ENCODE measurements at places on chromosomes 1 and 21.

- DNase-seq, result no peak
Measured at GRCh38 chr1:77143529-77144121, 75.6 kb downstream of the PIGK start.

- DNase-seq, result no peak
Measured at GRCh38 chr21:45727390-45727789, 83.9 kb downstream of the PCBP3 start.

- no peak for DNase-seq
Measured at GRCh38 chr21:46441961-46442498, 16.7 kb upstream of the DIP2A start.

DNA sequence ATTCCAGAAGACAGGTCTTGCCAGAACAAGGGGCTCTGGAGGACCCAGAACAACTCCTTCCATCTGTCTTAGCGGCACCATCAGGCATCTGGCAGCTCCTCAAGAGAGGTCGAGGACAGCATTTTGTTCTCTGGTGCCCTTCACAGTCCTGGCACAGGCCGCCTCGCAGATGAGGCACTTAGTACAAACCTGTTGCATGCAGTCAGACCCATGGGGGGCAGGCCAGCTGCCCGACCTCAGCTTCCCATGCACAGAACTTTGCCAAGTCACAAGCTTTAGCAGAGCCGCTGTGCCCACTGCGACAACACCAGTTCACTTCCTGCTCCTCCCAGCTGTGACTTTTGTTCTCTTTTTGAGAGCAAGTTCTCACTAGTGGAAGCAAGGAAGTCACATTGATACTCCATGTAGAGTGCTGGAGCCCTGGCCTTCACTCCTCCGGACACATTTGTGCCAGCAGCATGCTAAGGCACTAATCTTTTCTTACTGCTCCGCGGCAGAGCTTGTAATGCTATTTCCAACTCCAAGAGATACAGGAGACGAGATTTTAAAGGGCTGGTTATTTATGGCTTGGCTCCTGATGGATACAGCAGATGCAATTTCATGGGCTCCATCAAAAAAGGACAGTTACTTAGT, 44.6 kb downstream of the HMGB4 start:
- no peak for DNase-seq

DNA sequence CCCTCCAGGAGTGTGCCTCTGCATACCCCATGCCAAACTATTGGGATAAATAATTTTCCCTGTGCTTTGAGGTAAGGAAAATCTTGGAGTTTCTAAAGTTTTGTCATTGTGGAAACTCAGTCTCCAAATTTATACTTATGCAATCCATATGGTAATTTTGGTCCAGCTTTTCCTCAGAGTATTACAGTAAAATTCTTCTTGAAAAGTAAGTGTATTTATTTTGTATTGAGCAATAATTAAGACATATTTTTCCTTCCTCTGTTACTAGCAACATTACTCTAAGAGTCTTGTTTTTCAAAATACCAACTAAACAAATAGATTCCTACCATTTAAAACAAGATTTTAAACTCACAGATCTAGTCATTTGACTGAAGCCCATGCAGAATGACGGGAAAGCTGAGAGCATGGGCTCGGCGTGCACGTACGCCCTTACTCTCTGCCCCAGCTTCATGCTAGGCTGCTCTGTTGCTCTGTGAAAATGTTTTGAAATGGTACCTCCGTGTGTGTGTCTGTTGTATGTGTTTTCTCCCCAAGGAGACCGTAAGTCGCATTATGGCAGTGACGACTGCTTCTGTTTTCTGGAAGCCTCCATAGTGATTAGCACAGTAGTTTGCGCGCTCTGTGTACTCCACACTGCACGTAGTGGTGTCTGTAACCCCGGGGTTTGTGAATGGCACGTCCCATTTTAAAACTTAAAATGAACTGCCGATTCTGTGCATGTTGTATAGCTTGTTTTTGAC, 165.3 kb downstream of the SDCCAG8 start:
- no peak for DNase-seq

DNA sequence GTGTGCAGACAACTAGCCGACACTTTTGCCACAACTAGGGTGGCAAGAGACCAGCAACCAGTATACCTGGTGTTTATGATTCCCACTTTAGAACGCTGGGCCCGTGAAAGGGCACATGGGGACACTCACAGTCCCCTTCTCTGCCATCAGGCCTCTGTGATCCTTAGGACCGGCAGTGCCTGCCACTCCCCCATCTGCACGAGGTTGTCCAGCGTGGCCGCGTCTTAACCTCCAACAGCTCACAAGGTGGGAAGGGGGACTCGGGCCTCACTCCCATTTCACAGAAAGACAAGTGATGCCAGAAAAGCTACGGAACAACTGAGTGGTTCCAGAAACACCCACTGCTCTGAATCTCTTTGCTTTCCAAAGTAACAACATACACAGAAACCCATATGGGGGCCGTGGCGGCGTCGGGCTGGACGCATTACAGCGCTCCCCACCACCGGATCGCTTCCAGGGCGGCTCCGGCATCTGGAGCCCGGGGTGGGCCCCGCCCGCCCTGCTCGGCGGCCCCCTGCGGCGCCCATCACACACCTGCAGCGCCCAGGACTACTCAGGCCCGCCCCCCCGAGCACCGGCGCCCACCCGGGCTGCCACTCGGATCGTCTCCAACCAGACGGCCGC, 1.0 kb downstream of the ZNF496 start:
- no peak for DNase-seq

DNA sequence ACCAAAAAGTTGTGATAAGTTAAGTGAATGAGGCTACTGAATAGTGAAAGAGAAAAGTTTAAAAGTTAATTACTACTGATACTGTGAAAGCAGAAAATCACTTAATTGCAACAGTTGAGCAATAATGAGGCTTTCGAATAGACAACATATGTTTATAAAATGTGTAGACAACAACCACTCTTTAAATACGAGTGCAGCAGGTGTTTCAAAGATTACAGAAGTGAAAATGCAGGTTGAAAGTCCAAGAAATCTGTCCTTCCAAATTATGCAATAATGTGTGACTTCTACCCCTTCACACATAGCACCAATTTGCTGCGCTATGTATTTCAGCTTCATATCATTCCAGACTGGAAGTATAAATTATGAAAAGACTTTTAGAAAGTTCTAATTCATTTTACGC, 213.0 kb downstream of the COL24A1 start:
- no peak for DNase-seq

GRCh38 chr1:10781137-10781536, 15.3 kb downstream of the CASZ1 start:
- no peak for DNase-seq

DNA sequence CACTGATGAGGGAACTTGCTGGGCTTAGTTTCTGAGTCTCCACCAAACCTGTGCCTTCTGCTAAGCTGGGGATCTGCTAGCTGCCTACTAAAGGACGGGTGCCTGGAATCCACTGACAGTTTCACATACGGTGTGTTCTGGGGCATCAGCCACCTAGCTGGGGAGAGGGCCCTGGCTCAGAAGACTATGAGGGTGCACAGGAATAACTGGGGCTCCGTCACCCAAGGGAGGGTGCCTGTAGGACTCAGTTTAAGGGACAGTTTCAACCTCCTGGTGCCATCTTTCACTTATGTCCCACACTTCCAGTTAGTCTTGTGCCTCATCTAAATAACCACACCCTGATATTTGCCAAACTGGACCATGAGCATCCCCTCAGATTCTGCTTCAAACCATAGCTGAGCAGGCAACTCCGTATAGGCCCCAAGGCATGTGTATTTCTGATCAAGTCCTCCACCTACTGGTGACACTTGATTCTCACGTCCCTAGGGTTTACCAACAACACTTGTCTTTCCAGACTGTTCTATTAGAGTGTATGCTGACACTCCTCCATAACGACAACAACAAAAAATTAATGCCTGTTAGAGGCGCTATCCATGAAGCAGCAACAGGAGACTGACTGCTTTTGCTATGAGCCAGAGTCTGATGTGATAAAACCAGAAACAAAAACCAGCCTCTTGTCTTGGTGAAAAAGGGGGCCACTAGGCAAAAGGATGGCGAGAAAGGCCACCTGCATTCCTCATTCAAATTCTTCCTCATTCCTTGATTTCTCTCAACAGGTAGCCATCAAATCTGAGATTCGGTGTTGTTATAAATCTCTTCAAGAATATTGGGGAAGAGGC, 55.0 kb upstream of the PAXBP1 start:
- peak; percentile 2 for DNase-seq

DNA sequence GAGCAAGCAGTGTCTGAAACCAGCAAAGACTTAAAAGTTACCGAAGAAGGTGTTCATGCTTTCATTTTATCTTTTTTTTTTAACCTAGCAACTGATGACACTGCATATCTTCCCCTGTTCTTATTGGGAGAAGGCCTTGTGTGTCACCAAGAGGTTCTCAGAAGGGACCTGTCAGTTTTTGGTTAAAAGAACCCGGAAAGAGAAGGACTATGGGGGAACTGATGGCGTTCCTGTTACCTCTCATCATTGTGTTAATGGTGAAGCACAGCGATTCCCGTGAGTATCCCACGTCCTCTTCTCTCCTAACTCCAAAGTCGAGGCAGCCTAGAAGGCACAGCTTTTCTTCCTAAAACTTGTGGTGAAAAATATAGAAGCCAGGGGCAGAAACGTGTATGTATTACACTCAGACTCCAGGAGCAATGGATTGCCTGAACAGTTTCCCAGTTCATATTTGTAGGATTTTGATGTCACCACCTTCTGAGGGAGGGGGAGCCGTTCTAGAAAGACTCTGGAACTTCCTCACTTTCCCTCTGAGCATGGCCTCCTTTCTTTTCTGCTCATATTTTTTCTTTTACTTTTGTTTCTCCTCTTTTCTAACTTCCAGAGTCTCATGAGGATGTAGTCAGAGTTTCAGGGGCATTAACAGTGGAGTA, at the start of gene MR1:
MR1 (plus strand) TSS at position 185 of the 653 bp plus-strand sequence; CDS start at position 210, 25 bp downstream.
- DNase-seq, result no peak

- DNase-seq, result no peak
Measured at GRCh38 chr1:24930260-24931145, at the start of gene RUNX3. Gene RUNX3, minus strand, starts transcription at chr1:24930276. Its CDS starts 408 bp downstream, at chr1:24929868.

DNA sequence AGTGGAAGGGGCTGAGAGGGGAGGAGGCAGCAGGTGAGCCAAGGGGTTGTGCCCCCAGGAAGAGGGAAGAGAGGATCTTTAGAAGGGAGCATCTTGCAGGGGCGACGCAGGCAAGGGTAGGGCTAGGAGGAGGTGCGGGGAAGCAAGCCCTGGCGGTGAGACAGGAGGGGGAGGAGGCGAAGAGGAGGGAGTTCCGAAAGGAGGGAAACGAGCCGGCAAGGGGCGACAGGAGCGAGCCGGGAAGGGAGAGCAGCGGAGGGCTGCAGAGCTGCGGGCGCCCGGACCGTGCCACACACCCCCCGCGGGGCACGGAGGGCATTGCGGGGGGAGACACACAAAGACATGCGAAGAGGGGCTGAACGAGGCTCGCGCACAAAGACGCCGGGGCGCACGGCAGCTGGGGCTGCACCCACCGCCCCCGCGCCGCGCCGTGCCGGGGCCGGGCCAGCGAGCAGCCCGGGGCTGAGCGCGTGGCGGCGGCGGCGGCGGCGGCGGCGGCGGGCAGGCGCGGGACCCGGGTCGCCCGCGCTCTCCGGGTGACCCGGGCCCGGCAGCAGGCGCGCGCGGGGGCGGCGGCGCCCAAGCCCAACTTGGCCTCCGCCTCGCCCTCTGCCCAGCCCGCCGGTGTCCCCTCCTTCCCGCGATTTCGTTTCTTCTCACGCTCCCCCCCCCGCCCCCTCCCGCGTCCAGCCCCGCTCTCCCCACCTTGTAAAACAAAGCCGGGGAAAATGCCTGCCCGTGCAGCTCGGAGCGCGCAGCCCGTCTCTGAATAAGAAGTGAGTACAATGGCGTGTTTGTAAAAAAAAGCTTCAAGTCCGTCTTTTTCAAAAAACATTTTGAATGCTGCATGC, at the start of gene KCNK2:
KCNK2 (plus strand) TSS at position 206 of the 851 bp plus-strand sequence. CDS start 649 bp downstream, outside the sequence.
- DNase-seq, result no peak

GRCh38 chr1:2322581-2323211, 68.7 kb downstream of the MORN1 start:
- no peak for DNase-seq

DNA sequence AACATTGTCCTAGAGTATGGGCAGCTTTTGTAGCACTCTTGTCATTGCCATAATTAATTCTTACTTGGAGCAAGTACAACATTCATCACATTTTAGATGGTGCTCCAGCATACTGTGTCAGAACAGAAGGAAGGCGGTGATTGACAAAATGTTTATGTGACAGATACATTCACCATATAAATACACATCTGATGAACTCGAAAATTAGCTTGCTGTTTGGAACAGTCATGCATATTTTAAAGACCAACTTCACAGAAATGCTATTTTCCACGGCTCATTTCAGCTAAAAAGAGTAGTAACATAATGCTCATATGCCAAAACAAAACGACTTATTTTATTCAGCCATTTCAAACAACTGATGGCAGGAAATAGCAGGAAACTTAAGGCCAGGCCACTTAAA, 302.7 kb downstream of the MRPL39 start:
- DNase-seq, result no peak

DNA sequence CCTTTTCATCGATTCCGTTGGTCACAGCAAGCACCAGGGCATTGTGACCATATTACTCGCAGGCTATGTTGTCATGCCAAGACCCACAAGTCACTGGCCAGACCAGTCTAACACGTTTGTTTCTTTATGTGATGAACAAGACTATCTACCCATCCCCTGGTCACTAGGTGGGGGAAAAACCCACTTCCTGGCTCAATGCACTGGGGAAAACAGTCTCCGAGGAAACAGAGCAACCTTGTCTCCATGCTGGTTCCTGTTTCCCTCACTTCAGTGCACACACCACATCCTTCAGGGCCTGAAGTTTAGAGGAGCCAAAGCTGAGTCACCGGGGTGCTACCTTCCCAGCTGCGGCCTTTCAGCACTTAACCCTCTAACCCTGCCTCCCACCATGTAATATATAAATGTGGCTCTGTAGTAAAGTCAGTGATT, 20.9 kb downstream of the ERICH3 start:
- no peak for DNase-seq

DNA sequence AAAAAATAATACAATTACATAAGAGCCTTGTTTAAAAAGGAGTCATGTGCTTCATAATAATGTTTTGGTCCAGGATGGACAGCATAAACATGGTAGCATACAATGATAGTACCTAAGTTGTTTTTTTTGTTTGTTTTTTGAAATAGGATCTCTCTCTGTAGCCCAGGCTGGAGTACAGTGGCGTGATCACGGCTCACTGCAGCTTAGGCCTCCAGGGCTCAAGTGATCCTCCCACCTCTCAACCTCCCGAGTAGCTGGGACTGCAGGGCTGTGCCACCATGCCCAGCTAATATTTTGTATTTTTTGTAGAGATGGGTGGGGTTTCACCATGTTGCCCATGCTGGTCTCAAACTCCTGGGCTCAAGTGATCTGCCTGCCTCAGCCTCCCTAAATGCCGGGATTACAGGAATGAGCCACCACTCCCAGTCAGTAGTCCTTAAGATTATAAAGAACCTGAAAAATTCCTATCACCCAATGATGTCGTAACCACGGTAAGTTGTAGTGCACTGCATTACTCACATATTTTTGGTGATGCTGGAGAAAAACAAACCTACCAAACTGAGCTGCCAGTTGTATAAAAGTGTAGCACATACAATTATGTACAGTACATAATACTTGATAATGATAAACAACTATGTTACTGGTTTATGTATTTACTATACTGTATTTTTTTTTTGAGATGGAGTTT, 22.4 kb upstream of the RCOR3 start:
- no peak for DNase-seq
